ENCODE measurements at places on chromosomes 6 and 20. TPM values are rescaled to one million over a fixed set of nuclear protein-coding genes. Genes with fewer than 3 reads are reported as not detected.

- peak; percentile 85 for DNase-seq
- H3K27me3 ChIP-seq: no peaks in the 10 kb centered on the region
- H3K36me3 ChIP-seq: peaks cover 10% of the 10 kb centered on the region
Measured at GRCh38 chr6:144150710-144151657, 667 bp downstream of the STX11 start.

Gene HCK
- polyA plus RNA-seq: 526 TPM

- H3K27ac ChIP-seq: no peak overlapping the region
- H3K4me1 ChIP-seq: peaks cover 23% of the 10 kb centered on the region
- no peak for DNase-seq
- no peaks in the 10 kb centered on the region for H3K36me3 ChIP-seq
- H3K27me3 ChIP-seq: no peaks in the 10 kb centered on the region
- no peak overlapping the region for H3K4me3 ChIP-seq
Measured at GRCh38 chr20:19785983-19786285, 27.9 kb downstream of the RIN2 start.

DNA sequence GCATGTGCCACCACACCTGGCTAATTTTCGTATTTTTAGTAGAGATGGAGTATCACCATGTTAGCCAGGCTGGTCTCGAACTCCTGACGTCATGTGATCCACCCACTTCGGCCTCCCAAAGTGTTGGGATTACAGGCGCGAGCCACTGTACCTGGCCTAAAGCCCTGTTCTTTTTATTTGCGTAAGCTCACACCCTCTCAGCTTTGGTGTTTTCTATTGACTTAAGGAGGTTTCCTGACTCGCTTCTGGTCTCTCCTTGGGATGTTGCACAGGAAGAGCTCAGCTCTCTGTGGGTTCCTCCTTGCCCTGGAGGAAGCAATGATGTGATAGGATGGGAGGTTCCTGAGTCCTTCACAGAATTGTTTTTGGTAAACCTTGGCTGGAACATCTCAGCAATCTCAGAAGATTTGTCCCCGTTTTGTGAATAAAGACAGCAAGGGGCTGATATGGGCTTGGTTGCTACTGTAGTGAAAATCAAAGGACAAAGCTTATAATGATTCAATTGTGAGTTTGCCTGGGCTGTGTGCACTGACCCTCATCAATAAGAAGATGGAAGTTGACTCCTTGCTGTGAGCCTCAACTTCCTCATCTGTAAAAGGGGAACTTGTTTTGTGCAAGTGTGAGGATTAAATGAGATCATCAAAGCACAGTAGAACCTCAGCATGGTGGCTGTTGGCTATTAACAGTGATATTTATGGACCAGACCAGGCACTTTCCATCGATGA, 27.0 kb downstream of the TOX2 start:
- no peaks in the 10 kb centered on the region for H3K36me3 ChIP-seq
- H3K4me1 ChIP-seq: peaks cover 84% of the 10 kb centered on the region
- peak; percentile 91 for DNase-seq
- H3K27ac ChIP-seq: peak overlapping the region; percentile 95
- no peak overlapping the region for H3K4me3 ChIP-seq

DNA sequence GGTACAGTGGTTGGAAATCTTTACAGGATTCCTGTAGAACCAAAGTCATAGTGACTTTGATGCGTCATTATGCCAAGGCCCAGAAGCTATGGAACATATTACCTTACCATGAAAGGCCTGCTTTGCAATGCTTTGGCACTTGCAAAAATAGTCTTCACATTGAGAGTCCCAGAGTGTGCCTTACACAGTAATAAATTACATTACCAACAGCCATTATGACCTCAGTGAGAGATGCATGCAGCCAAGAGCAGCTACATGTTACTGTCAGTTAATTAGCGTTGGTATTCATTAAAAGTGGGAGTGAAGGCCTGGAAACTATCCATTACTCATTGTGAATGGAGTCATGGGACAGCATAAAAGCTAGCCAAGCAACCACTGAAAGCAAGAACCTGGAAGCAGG, 39.2 kb upstream of the HDDC2 start:
- H3K36me3 ChIP-seq: no peaks in the 10 kb centered on the region
- DNase-seq: no peak
- no peaks in the 10 kb centered on the region for H3K27me3 ChIP-seq
- H3K4me1 ChIP-seq: peaks cover 3% of the 10 kb centered on the region

DNA sequence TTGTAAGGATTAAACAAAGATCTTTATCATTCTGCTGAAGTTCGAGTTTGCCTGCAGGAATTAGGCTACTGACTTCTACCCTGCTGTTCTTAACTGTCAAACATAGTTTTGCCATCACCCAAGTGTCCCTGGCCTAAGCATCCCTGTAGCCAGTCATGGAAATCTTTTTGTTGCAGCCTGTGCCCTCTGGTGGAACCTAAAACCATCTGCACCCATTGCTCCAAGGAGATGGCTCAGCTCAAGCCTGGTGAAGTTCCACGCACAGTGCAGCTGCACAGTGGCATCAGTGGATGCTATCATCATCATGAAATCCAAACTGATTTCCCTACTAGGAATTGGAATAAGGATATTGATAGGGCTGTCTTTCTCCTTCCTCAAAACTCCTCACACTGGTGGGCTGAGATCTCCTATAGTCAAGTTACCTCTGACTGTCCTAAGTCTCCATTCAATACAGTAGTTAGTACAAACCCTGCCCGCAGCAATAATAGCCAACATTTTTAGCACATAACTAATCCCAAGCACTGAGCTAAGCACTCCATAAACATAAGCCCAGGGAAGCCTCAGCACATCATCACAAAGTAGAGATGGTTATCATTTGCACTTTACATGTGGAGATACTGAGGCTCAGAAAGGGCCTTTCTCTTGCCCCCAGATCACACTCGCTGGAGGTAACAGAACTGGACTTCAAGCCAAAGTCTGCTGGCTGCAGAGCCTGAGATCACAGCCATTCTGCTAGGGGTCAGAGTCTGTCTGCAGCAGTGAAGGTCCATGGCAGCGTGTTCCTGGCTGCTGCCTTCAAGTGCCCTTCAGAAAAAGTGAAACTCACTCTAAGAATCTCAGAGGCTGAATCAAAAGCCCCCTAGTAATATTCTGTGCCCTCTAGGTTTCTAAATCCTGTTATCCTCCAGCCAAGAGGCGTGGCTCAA, 77.2 kb upstream of the MC3R start:
- no peaks in the 10 kb centered on the region for H3K27me3 ChIP-seq
- no peaks in the 10 kb centered on the region for H3K4me1 ChIP-seq
- H3K36me3 ChIP-seq: no peaks in the 10 kb centered on the region

Gene FAM184A
- polyA plus RNA-seq: not detected

All from CD14-positive monocyte (primary cell).